ENCODE measurements at places on chromosomes 1 and 21.
A peak's percentile ranks its signal among the peaks of the same experiment; 100 is the strongest.

DNA sequence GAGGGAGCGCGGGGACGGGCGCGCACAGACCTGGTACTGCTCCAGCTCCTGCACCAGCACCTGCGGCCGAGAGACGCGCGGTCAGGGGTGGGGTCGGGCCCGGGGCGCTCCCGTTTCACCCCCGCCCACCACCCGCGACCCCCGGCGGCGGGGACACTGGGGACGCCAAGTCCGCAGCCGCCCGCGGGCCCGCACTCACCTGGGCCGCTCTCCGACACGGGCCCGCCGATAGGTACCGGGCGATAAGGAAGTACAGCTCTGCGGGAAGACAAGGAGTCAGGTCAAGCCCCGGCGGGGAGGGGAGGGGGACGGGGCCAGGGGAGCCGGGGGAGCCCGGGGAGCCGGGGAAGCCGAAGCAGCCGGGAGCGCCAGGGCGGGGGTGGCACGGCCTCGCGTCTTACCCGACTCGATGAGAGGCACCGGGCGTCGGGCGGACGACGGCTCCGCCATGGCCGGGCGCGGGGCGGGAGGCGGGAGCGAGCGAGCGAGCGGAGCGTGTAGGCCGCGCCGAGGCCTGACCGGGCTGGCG lies 326 bp downstream of the BRWD1 start:
- no peak for DNase-seq
- H3K27me3 ChIP-seq = no peaks in the 10 kb centered on the region
- H3K27ac ChIP-seq = peak overlapping the region; percentile 98
- H3K4me1 ChIP-seq = no peaks in the 10 kb centered on the region
- H3K4me3 ChIP-seq = peak overlapping the region; percentile 96

- H3K27ac ChIP-seq = no peak overlapping the region
- no peak for DNase-seq
- no peaks in the 10 kb centered on the region for H3K4me1 ChIP-seq
- H3K4me3 ChIP-seq = no peak overlapping the region
- no peaks in the 10 kb centered on the region for H3K27me3 ChIP-seq
These were observed 350.9 kb downstream of the S1PR1 start for GRCh38 chr1:101587741-101588140.

DNA sequence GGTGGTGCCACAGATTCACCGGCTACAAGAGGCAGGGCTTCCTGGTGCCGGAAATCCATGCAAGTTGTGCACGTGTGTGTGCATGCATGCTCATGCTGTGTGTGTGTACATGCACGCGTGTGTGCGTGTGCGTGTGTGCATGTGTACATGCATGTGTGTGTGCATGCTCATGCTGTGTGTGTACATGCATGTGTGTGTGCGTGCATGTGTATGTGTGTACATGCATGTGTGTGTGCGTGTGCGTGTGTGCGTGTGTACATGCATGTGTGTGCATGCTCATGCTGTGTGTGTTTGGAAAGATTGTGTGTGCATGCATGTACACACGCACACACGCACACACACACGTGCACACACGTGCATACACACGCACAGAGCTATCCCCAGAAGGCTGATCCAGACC lies 48.9 kb downstream of the PRDM16 start:
- H3K4me3 ChIP-seq = no peak overlapping the region
- no peaks in the 10 kb centered on the region for H3K4me1 ChIP-seq
- H3K27me3 ChIP-seq = no peaks in the 10 kb centered on the region
- H3K36me3 ChIP-seq = no peaks in the 10 kb centered on the region

GRCh38 chr1:66831529-66832239 lies 30.6 kb upstream of the INSL5 start:
- H3K36me3 ChIP-seq = no peaks in the 10 kb centered on the region
- DNase-seq = no peak
- H3K4me1 ChIP-seq = no peaks in the 10 kb centered on the region
- H3K4me3 ChIP-seq = no peak overlapping the region

DNA sequence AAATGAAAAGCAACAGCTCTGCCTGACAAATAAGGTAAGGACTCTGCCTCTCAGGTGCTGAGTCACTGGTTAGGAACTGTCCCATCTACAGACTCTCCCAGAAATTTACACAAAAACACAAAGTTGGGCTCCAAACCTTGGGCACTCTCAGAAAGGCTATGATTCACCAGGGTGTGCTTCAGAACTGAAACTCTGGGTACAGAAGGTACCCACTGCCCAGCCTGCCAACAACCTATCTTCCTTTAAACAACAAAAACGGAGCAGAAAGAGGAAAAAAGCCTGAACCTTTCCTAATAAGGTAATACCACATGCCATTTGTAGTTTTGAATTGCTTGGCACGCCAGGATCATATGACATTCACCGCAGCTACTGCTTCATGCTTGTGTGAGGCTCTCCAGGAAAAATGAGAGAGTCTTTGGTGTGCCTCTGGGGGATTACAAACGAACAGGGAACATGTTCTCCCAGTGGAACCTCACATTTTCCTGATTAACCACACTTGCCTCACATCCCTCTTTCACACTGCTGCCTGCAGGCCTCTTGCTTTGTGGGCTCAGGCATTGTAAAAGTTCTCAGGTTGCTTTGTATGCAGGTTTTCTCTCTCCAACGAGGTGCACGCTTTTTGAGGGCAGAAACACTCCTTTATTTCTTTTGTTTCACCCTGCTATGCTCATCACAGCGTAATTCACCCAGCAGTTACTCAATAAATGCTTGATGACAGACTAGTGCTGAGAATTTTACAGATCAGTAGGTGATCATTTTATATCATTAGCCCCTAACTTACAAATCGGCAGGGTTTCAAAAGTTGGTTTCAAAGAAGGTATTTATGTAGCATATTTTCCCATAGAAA lies 65.1 kb downstream of the GADD45A start:
- no peak for DNase-seq
- H3K4me3 ChIP-seq = no peak overlapping the region
- H3K27me3 ChIP-seq = no peaks in the 10 kb centered on the region
- H3K27ac ChIP-seq = peak overlapping the region; percentile 79
- H3K4me1 ChIP-seq = peaks cover 51% of the 10 kb centered on the region
- no peaks in the 10 kb centered on the region for H3K36me3 ChIP-seq

DNA sequence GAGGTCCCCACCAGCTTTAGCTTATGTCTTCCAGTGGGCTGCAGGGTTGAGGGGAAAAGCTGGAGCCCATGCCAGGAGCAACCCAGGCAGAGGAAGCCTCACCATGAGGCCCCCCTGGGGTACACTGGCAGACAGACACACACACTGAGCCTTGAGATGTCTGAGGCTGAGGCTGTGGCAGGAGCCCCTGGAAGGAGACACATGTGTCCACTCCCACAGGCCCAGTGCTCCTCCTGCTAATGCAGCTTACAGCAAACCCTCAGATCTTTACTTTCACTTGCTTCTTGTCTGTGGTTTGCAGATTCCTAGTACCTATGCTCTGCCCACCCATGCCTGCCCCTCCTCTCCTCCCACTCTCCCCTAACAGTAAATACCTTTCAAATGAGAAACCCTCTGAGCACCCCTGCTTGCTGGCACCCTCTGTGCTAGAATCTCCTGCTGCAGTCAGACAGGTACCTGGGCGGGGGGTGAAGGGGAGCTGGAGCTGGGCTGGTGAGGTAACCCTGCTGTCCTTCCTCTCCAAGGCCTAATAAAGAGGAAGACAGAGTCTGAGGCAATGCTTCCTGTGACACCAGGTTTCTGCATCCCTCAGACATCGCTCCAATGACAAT lies 63.4 kb upstream of the NEK2 start:
- H3K4me1 ChIP-seq = peaks cover 9% of the 10 kb centered on the region
- no peaks in the 10 kb centered on the region for H3K27me3 ChIP-seq
- H3K27ac ChIP-seq = no peak overlapping the region
- H3K4me3 ChIP-seq = no peak overlapping the region
- no peak for DNase-seq

- H3K4me3 ChIP-seq = peak overlapping the region; percentile 91
- no peaks in the 10 kb centered on the region for H3K36me3 ChIP-seq
- DNase-seq = no peak
- H3K27me3 ChIP-seq = no peaks in the 10 kb centered on the region
These were observed 648 bp downstream of the ATP5PF start for GRCh38 chr21:25733859-25734653.

- H3K4me3 ChIP-seq = no peak overlapping the region
- no peak overlapping the region for H3K27ac ChIP-seq
- DNase-seq = no peak
- H3K27me3 ChIP-seq = no peaks in the 10 kb centered on the region
- no peaks in the 10 kb centered on the region for H3K36me3 ChIP-seq
These were observed 471.1 kb upstream of the VAMP3 start for GRCh38 chr1:7299994-7300393.

- no peaks in the 10 kb centered on the region for H3K4me1 ChIP-seq
- no peak overlapping the region for H3K27ac ChIP-seq
These were observed 142.7 kb downstream of the MRPS6 start for GRCh38 chr21:34215911-34216717.

GRCh38 chr1:195376190-195376589 lies 1232.0 kb downstream of the KCNT2 start:
- no peak for DNase-seq
- H3K27me3 ChIP-seq = no peaks in the 10 kb centered on the region
- no peaks in the 10 kb centered on the region for H3K4me1 ChIP-seq
- H3K36me3 ChIP-seq = no peaks in the 10 kb centered on the region
- no peak overlapping the region for H3K4me3 ChIP-seq

DNA sequence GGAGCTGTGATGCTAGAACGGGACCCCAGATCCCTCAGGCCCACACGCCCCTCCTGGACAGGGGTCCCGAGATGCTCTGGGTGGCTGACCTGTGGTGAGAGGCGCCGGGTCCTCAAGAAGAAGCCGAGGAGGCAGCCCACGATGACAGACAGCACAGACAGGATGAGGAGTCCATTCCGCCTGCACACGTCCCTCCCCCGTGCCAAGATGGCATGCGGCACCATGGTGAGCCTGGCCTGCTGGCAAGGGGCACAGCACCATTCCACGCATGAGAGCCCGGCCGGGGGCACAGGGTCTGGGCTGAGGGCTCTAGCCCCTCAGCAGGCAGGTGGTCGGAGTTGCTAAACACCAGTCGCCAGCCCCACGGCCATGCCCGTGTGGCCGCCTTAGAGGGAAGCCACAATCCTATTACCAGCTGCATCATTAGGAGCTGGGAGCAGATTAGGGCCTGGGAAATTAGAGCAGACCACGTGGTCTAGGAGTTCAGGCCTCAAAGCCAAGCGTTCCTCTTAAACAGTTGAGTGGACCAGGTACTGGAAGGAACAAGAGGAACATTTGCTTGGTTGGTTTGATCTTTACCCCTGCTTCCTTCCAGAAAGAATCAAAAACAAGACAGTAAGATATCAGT lies at the start of gene SLC1A7:
Gene SLC1A7 (minus strand): TSS at position 413 of the 628 bp plus-strand sequence. CDS start 189 bp downstream, at position 224.
- H3K36me3 ChIP-seq = no peaks in the 10 kb centered on the region
- peaks cover 6% of the 10 kb centered on the region for H3K4me1 ChIP-seq
- H3K27me3 ChIP-seq = no peaks in the 10 kb centered on the region
- H3K27ac ChIP-seq = no peak within 1 kb of the TSS

- no peak overlapping the region for H3K4me3 ChIP-seq
- DNase-seq = no peak
- peaks cover 24% of the 10 kb centered on the region for H3K4me1 ChIP-seq
- peak overlapping the region; percentile 7 for H3K27ac ChIP-seq
- no peaks in the 10 kb centered on the region for H3K27me3 ChIP-seq
These were observed 97.8 kb upstream of the BMP8A start for GRCh38 chr1:39393645-39394044.

DNA sequence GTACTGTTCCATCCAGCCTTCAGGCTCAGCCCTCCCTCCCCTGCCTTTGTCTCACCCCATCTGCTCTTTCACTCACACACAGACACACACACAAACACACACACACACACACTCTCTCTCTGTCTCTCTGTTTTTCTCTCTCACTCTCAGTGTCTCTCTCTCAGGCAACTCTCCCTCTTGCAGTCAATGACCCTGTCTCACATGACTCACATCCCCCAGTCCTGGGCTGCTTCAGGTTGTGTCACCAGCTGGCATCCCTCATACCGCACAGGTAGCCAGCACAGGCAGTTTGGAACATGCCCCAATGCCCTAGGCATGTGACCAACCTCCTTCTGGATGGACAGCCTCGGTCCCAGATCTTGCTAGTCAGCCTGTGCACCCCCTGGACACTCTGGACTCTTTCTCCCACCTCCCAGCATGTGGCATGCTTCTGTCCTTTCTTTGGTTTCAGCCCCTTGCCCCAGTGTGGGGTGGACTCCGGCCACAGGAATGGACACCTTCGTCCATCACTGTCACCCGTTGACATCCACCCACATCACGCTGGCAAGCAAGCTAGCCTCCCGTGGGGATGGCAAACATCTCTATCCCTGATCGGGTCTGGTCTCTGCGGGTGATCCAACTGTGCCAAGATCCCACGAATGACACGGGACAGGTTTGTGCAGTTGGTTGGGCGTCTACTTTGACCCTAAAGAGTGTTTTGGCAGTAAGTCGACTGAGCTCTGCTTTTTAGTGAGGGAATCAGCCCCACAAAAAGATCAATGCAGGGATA lies 23.4 kb upstream of the FCGR2A start:
- peaks cover 2% of the 10 kb centered on the region for H3K4me1 ChIP-seq
- H3K27ac ChIP-seq = no peak overlapping the region
- no peak overlapping the region for H3K4me3 ChIP-seq
- no peak for DNase-seq
- H3K36me3 ChIP-seq = no peaks in the 10 kb centered on the region

- H3K4me3 ChIP-seq = no peak overlapping the region
- no peaks in the 10 kb centered on the region for H3K27me3 ChIP-seq
- H3K36me3 ChIP-seq = no peaks in the 10 kb centered on the region
- DNase-seq = no peak
These were observed 305.4 kb upstream of the PTBP2 start for GRCh38 chr1:96416111-96416595.

- no peak overlapping the region for H3K27ac ChIP-seq
- no peak for DNase-seq
- no peaks in the 10 kb centered on the region for H3K36me3 ChIP-seq
- no peaks in the 10 kb centered on the region for H3K27me3 ChIP-seq
These were observed 1.3 kb upstream of the C1orf226 start for GRCh38 chr1:162380061-162380846.

GRCh38 chr1:29826646-29827045 lies 590.3 kb downstream of the PTPRU start:
- no peak for DNase-seq
- H3K4me3 ChIP-seq = no peak overlapping the region
- H3K4me1 ChIP-seq = no peaks in the 10 kb centered on the region
- H3K27me3 ChIP-seq = no peaks in the 10 kb centered on the region

DNA sequence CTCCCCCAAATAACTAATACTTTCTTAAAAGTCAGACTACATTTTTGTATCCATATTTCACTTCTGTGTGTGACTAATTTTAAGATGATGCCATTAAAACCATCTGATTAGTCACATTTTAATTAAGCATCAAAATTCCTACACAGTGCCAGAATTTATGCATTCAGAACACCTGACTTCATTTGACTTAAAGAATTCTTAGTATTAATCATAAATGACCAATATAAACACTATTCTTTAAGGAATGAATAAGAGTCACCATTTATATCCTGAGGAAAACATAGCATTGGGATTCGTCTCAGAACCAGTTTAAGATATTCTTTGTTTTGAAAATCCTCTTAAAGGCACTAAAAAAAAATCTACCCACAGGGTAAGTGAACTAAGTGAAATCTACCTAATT lies 37.0 kb downstream of the TM2D1 start:
- H3K36me3 ChIP-seq = no peaks in the 10 kb centered on the region
- no peaks in the 10 kb centered on the region for H3K27me3 ChIP-seq
- H3K27ac ChIP-seq = no peak overlapping the region
- no peak for DNase-seq
- peaks cover 8% of the 10 kb centered on the region for H3K4me1 ChIP-seq

GRCh38 chr21:42746240-42746592 lies 92.8 kb downstream of the PDE9A start:
- no peaks in the 10 kb centered on the region for H3K36me3 ChIP-seq
- DNase-seq = no peak
- no peaks in the 10 kb centered on the region for H3K27me3 ChIP-seq
- no peak overlapping the region for H3K4me3 ChIP-seq
